Thoracic aorta (tissue), 2 donors: ENCODE measurements at places on chromosomes 13 and 19. TPM values are rescaled to one million over a fixed set of nuclear protein-coding genes. Genes with fewer than 3 reads are reported as not detected.

The GNG7 gene
- total RNA-seq, result 2.3 TPM

GRCh38 chr19:44689290-44690130, 9.4 kb upstream of the CEACAM16 start:
- DNase-seq, result peak; percentile 33

- no peak for DNase-seq
Observed at GRCh38 chr19:4059891-4060620, 6.6 kb downstream of the ZBTB7A start.

GRCh38 chr19:27775395-27775794, 1437.6 kb downstream of the UQCRFS1 start:
- no peak for DNase-seq

DNA sequence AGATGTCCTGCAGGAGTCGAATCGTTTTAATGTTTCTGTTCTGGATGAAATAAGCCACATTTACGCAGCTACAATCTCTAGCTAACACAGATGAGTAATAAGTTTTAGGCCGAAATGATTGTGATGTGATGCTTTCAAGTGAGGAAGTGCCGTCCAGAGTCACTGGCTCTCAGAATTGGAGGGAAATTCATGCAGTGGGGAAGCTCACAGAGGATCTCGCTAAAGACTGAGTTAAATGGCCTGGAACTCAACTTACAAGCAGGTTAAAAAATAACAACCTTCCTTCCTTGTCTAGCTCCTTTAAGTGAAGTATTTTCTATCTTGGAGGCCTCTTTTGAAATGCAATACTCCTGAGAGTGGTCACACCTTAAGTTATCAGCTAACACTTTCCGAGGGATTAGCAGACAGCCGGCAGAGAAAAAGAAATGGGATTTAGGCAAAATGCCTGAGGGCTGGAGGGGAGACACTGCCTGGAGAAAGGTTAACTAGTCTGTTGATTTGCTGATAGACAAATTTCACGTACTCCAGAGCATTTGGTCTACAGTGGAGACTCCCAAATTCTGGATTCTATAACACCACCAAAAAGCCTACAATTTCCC, 74.2 kb downstream of the IRS2 start:
- DNase-seq, result no peak

- DNase-seq, result no peak
Observed at GRCh38 chr13:38981096-38981495, 9.5 kb downstream of the STOML3 start.

The TEX29 gene
- total RNA-seq, result not detected

DNA sequence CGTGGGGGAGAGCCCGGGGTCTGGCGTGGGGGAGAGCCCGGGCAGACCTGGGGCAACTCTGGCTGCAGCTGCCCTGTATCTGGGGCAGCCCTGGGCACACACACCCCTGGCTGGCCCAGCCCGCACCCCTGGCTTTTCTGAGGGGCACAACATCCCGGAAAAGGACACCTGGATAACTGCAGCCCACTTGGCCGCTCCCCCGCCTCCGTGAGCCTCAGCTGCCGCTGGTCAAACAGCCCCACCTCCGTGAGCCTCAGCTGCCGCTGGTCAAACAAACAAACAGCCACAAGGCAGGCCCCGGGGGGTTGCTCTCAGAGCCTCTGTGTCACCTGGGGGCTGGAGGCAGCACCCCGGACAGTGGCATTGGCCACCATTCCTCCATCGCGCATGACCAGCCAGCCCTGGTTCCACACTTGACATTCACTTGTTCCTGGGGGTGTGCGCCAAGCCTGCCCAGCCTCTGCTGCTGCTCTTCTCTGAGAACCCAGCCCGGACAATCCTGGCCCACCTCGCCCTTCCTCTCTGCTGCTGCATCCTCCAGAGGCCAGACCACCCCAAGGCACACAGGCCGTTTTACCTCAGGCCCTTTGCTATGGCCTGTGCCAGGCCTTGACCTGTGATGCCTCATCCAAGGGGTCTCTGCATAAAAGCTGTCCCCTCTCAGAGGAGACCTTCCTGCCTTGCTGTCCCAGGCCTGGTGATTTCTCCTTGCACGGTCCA, 19.9 kb downstream of the CEBPG start:
- no peak for DNase-seq

DNA sequence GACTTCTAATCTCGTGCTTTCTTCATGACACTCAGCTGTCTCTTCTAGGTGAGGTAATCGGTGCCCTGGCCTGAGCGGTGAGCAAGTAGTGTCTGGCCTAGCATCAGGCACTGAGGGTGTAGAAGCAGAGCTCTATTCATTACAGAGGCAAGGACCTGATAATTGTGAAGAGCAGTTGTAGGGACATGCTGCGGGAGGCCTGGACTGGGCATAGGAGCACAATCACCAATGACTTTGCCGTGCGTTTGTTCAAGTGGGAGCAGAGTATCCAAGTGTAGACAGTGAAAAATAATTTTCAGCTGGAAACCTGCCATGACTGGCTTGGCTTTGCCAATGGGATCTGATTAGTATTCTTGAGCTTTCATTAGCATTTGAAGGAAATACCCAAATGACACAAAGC, 32.1 kb upstream of the DCLK1 start:
- DNase-seq, result no peak

DNA sequence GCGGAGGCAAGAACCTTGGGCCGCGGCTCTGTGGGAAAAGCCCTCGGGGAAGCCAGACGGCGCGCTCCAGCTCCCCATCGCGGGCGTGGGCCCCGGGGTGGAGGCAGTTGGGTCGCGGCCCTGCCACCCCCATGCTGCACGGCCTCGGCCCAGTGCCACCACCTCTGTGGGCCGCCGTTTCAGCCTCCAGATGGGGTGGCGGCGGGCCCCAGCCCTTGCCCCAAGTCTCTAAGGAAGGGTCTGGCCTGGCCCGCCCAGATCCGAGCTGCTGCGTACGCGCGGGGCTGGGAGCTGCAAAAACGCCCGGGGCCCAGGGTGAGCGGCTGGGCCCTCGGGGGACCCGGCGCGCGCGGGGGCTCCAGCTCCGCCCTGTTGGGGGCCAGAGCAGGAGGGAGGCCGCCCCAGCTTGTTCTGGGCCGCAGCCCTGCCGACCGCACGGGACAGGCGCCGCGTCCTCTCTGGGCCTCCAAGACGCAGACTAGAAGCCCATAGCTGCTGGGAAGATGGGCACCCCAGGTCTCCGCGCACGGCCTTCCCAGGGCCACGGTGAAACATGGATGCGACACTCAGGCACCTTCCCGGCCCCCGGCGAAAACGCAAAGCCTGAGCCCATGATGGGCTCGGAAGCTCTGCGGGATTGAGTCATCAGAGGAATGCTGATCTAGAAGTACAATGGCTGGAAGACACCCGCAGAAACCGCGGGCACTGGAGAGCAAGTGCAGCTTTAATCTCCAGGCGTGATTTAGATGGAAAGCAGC, 110.1 kb downstream of the KCTD15 start:
- DNase-seq, result no peak

The ZNF428 gene
- total RNA-seq, result 24.1 TPM

The YJEFN3 gene
- 7.9 TPM for total RNA-seq
